ENCODE measurements at places on chromosomes 3 and 15. TPM values are rescaled to one million over a fixed set of nuclear protein-coding genes. Genes with fewer than 3 reads are reported as not detected.

SKOR1 gene
- 0.11 TPM for total RNA-seq

GRCh38 chr15:44265757-44266156 lies 22.8 kb upstream of the GOLM2 start:
- H3K27me3 ChIP-seq: no peaks in the 10 kb centered on the region
- peaks cover 8% of the 10 kb centered on the region for H3K4me1 ChIP-seq
- no peak overlapping the region for H3K4me3 ChIP-seq
- H3K36me3 ChIP-seq: no peaks in the 10 kb centered on the region
- DNase-seq: no peak

GRCh38 chr3:115760716-115761115 lies 137.4 kb downstream of the GAP43 start:
- H3K36me3 ChIP-seq: no peaks in the 10 kb centered on the region
- H3K27ac ChIP-seq: no peak overlapping the region
- no peak for DNase-seq
- H3K4me1 ChIP-seq: no peaks in the 10 kb centered on the region

GRCh38 chr3:106130384-106131198 lies 261.8 kb upstream of the CBLB start:
- no peak overlapping the region for H3K27ac ChIP-seq
- H3K36me3 ChIP-seq: no peaks in the 10 kb centered on the region
- H3K4me1 ChIP-seq: peaks cover 10% of the 10 kb centered on the region
- H3K27me3 ChIP-seq: no peaks in the 10 kb centered on the region

GRCh38 chr3:42369304-42369703 lies 41.1 kb downstream of the LYZL4 start:
- H3K27me3 ChIP-seq: no peaks in the 10 kb centered on the region
- H3K4me1 ChIP-seq: peaks cover 24% of the 10 kb centered on the region
- no peak overlapping the region for H3K4me3 ChIP-seq
- H3K27ac ChIP-seq: no peak overlapping the region
- H3K36me3 ChIP-seq: peaks cover 13% of the 10 kb centered on the region
- no peak for DNase-seq

DNA sequence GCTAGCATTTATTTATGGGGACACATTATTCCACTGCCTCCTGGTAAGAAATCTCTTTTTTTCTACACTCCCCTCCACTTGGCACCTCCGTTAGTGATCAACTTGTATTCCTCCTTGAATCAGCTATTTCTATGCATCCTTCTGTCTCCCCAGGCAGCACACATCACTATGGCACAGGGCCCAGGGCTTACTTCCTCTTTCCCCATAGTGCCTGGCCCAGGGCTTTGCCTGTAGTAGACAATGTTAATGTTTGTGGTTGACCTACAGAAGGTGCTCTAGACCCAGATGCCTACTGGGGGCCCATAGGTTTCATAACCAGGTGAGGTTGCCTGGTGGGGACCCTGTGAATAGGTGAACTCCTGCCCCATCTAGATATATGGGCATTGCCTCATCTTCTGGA lies 44.9 kb downstream of the EPHB1 start:
- no peak overlapping the region for H3K4me3 ChIP-seq
- DNase-seq: no peak
- no peak overlapping the region for H3K27ac ChIP-seq
- H3K27me3 ChIP-seq: peaks cover 4% of the 10 kb centered on the region

- no peak overlapping the region for H3K4me3 ChIP-seq
- H3K27me3 ChIP-seq: no peaks in the 10 kb centered on the region
- DNase-seq: no peak
- H3K36me3 ChIP-seq: no peaks in the 10 kb centered on the region
- H3K27ac ChIP-seq: no peak overlapping the region
- peaks cover 42% of the 10 kb centered on the region for H3K4me1 ChIP-seq
Measured at GRCh38 chr3:60579734-60580133, 671.5 kb downstream of the FHIT start.

VIPR1 gene
- 7.1 TPM for total RNA-seq

Measured in WTC11 (cell line).